Fibroblast of the aortic adventitia (primary cell): ENCODE measurements at places on chromosomes 6 and 20. TPM values are rescaled to one million over a fixed set of nuclear protein-coding genes. Genes with fewer than 3 reads are reported as not detected.
A peak's percentile ranks its signal among the peaks of the same experiment; 100 is the strongest.

- DNase-seq = peak; percentile 79
Observed at GRCh38 chr6:157763129-157763903, 59.7 kb upstream of the SNX9 start.

DNA sequence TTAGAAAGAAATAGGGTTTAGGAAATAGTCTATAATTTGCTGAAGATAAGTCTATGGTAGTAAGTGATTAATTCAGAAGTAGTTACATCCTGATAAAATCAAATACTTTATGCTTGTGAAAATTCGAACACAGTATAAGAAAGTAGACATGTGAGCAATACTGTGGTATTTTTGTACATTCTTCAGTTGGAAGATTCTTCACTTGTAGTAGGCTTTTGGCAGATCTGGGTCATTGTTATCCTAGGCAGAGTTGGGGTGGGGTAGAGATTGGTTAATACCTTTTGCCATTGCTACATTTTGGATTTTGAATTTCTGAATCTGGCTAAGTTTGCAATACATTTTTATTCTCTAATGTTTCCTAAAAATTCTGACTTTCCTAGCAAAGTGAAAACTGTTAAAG is 197.5 kb downstream of the BCKDHB start:
- DNase-seq = peak; percentile 54

GRCh38 chr6:54014440-54014839 is 96.8 kb upstream of the MLIP start:
- DNase-seq = no peak

DEF6 gene
- total RNA-seq = 0.18 and 1.1 TPM in 2 replicates
